Adrenal gland (tissue), 19 donors: ENCODE measurements at places on chromosomes 1 and 21.

DNA sequence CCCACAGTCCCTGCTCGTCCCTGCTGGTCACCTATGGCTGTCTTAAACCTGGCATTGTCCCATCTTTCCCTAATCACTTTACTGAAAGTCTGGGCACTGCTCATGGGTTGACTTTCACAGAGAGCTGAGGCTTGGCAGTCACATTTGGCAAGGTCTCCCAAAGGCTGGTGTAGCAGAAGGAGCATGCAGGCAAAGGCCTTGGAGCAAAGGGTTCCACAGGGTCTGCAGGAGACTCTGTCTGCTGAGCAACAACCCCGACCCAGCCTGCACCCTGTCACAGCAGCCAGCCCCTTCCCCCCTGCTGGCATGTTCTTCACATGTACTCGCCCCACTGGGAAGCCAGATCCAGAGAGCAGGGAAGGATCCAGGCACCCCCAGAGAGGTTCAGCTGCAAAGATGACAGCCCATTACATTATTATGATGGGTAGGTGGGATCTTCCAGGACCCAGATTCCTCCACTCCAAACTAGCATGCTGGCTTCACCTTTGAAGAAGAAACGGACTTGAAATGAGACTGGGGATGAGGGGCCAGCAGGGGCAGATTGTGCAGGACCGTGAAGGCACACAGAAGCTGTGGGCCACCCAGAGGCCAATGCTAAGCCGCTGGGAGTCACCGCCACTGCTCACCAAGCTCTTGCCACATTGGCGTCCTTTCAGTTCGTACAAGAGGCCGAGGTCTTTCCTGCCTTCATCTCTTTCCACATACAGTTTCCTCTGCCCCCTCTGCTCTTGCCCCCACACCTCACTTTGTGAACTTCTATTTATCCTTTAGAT is 14.2 kb upstream of the TMEM125 start:
- DNase-seq, result no peak

- DNase-seq, result no peak
Measured at GRCh38 chr1:244065960-244066388, 14.9 kb downstream of the ZBTB18 start.

- no peak for DNase-seq
Measured at GRCh38 chr1:67668660-67669059, 16.3 kb upstream of the GADD45A start.

GRCh38 chr21:44722731-44723130 is 11.4 kb upstream of the TSPEAR start:
- no peak for DNase-seq

- DNase-seq, result no peak
Measured at GRCh38 chr1:59985911-59986515, 59.4 kb upstream of the CYP2J2 start.
